Transverse colon (tissue), 4 donors: ENCODE measurements at places on chromosomes 11 and 22.

GRCh38 chr22:48250937-48251530, 1488.6 kb downstream of the TBC1D22A start:
- DNase-seq = no peak

GRCh38 chr11:6307876-6308275, 12.4 kb downstream of the CAVIN3 start:
- DNase-seq = no peak

DNA sequence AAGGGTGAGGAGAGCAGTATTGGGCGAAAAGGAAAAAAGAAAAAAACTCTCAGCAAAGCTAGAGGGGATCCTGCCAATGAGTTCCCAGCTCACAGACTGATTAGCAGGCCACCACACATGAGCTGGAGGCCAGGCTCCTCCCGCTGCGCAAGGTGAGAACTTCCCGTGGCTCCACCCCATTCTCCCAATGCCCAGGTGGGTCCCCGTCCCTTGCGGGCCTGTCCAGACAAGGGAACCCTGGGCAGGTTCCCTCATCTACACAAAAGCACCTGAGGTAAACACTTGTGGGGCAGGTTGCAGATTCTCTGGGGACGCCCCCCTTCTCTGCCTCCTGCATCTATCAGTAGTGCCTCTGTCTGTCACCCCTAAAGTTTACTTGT, 46.5 kb downstream of the CDPF1 start:
- peak; percentile 56 for DNase-seq

GRCh38 chr22:46674367-46674781, 54.2 kb downstream of the GRAMD4 start:
- DNase-seq = peak; percentile 61

DNA sequence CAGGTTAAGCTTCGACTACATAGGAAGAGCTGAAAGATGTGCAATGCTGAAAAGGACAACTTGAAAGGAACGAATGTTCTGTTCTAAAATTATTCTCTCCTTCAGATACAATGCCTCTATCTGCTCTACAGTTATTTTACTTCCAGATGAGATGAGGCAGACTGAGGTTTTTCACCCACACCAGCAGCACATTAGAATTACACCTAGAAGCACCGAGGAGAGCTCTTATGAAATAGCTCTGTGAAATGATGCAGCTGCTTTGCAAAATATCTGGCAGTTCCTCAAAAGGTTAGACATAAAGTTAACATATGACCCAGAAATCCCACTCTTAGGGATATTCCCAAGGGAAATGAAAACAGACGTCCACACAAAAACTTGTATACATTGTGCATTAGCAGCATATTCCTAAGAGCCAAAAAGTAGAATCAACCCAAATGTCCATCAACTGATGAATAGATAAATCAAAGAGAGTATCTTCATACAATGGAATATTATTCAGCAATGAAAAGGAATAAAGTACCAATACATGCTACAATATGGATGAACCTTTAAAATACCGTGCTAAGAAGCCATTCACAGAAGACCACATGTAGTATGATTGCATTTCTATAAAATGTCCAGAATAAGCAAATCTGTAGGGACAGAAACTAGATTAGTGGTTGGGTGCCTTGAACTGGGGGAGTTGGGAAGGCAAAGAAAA, 34.5 kb downstream of the WT1 start:
- DNase-seq = no peak

- no peak for DNase-seq
These were observed 33.8 kb downstream of the BUD13 start for GRCh38 chr11:116738975-116739374.

- no peak for DNase-seq
These were observed 156.5 kb upstream of the SOX6 start for GRCh38 chr11:16512899-16513241.

DNA sequence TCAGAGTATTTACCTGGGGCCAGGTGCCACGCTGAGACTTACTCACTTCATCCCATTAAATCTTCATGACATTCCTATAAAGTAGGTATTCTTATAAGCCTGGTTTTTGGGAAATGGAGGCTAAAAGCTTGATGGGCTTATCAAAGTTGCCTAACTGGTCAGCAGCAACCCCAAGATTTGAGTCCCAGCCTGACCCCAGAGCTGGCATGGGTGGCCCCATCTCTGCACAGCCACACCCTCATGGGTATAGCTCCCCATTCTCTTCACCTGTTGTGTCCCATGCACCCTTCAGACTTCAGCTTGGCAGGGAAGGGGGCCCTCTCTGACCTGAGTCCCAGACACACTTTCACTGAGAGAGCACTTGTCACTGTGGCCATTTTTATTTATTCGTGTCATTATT, 37.4 kb upstream of the TP53I11 start:
- DNase-seq = no peak

GRCh38 chr11:47545298-47545697, 7.6 kb downstream of the CELF1 start:
- DNase-seq = no peak

GRCh38 chr11:134158023-134158422, 65.7 kb downstream of the NCAPD3 start:
- DNase-seq = no peak

GRCh38 chr11:120386774-120387371, 50.7 kb downstream of the ARHGEF12 start:
- no peak for DNase-seq

DNA sequence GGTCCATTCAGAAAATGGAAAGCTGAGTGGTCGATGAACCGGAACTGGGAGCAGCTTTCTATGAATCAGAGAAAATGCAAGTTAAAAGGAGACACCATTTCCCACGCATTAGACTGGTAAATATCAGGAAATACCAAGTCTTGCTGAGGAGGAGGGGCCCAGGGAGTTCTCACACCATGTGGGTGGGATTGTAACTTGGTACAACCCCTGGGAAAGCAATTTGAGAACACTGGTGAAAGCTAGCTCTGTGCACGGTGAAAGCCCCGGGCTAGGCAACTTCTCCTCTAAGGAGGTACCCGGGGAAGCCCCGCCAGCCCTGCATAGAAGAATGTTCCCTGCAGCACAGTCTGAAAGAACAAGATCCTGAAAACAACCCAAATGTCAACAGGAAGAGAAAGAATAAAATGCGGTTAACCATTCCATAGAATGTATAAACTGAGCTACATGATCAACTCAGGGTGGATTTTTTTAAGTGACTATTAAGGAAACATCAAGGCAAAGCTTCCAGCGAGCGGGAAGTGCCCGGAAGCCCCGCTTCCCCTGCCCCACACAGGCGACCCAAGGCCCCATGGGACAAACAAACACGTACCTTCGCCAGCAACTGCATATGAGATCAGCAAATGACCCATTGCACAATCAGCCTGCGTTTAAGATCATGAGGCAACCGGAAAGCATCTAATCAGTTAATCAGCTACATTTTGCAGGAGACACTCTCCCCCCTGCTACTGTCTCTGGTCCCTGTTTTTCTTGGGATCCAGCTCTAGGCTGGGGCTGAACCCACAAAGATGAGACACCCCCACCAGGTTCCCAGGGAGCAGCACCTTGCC, 11.3 kb downstream of the SHANK2 start:
- peak; percentile 23 for DNase-seq

DNA sequence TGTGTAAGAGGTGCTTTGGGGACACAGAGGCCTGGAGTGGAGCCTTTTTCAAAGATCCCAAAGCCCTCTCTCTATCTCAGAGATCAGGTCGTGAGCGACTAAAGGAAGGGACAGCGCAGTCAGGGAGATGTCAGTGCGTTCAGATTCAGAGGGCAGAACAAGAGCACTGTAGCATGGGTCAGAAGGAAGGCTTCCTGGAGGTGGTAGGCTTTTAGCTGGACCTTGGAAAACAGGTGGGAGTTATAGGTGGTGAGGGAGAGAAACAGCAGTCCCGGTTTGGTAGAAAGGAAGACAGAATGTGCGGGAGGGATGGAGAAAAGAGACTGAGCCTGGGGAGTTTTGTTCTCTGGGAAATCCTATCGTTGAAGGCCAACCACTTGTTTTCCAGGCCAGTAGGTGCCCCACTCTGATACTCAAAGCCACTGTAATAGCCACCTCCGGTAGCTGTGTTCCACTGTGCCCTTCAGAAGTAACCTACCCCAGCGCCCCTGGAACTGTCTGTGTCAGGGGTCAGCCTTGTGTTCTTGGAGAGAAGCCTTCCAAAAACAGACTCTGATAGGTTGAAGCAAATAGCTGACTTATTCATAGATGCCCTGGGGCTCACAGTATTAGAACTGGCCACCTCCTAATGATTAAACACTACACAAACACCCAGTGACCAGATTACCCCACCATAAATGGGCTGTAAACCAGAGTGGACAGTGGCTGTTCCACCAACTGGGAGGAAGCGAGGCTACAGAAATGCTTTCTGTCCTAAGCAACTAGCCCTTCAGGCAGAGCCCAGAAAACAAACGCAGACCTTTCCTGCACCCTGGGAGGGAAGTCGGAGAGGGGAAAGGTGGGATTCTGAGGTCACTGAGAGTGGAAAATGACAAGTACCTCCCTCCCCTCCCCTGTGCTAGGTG, 157.7 kb downstream of the DBX1 start:
- no peak for DNase-seq

- DNase-seq = peak; percentile 72
These were observed 25.2 kb upstream of the KCNJ11 start for GRCh38 chr11:17413414-17414316.

- DNase-seq = no peak
These were observed 9.9 kb downstream of the MAPK1 start for GRCh38 chr22:21857481-21857914.

DNA sequence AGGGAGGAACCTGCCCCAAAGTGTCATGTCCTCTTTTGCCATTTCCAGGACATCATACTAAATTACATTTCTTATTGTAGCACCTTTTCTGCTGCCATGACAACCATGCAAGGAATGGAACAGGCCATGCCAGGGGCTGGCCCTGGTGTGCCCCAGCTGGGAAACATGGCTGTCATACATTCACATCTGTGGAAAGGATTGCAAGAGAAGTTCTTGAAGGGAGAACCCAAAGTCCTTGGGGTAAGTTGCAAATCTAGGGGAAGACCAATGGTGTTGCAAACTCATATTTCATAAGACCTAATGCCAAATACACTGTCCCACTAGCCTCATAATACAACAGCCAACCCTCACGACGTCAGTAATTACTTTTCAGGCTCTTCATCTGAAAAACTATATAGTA, 11.7 kb downstream of the MS4A4A start:
- no peak for DNase-seq

DNA sequence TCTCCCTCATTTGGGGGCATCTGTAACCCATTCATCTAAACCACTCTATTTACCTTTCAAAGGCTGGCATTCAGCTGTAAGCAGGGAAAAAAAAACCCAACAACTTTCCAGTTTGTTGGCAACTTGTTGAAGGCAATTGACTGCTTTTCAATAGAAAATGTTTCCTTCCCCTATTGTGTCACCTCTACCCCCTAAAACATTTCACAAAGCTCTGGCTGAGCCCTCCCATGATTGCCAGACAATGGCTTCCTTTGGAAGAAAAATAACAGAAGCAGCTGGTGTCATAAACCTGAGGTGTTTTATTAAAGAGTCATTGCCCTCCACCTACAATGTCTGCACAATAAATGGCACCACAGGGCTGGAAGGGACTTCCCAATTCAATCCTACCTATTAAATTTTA, 22.1 kb upstream of the PSMA1 start:
- DNase-seq = no peak

GRCh38 chr11:110971140-110971539, 258.9 kb upstream of the ARHGAP20 start:
- DNase-seq = no peak

DNA sequence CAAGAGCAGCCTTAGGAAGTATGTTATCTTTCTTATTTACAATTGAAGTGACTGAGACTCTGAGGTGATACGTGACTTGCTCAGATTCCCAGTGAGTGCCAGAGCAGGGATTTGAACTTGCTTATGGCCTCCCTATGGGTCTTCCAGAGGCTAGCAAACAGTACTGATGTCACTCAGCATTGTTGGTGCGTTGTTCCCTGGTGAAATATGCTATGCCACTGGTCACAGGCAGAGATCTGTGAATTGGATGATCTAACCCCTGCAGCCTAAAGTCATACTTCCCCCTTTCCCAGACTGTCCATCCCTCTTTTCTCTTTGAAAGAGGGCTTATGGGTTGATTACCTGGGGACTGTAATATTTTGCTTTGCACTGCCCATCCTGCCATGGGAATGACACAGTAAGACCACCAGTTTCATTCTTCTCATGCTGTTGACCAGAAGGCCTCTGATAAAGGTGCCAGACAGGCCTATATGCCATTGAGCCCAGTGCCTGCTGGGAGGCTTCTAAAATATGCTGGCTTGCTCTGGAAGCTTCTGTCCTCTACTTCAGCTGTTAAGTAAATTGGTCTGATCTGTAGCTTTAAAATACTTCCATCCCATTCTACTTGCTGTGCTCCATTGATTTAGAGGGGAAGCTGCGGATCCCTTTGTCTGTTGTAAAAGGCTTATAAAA, 152.2 kb upstream of the E2F8 start:
- no peak for DNase-seq

DNA sequence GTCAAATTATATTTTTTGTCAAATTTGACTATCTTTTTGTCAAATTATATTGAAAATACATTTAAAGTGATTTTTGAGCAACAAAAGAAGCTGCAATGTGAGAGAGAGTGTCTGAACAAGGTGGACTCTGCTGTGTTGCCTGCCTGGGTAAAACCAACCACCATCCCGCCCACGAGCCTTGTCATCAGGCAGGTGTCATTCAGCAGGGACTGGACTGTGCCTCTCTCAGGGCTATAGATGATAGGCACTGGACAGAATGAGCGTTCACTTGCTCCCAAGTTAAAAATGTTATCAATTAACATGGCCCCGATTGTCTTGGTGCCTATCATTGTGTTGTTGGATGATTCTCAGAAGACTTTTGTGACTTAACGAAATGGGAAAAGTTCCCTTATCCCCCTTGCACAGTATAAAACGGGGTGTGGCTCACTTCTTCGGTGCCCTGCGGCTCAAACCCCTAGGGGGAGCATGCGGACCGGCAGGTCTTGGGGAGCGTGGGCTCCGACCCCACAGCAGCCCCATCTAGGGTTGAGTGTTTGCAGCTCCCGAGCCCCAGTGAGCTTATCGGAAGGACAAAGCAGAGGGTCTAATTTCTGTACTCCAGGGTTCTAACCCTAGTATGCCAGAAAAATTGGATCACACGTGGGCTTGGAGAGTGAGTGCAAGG, 1.7 kb downstream of the APOL5 start:
- no peak for DNase-seq

DNA sequence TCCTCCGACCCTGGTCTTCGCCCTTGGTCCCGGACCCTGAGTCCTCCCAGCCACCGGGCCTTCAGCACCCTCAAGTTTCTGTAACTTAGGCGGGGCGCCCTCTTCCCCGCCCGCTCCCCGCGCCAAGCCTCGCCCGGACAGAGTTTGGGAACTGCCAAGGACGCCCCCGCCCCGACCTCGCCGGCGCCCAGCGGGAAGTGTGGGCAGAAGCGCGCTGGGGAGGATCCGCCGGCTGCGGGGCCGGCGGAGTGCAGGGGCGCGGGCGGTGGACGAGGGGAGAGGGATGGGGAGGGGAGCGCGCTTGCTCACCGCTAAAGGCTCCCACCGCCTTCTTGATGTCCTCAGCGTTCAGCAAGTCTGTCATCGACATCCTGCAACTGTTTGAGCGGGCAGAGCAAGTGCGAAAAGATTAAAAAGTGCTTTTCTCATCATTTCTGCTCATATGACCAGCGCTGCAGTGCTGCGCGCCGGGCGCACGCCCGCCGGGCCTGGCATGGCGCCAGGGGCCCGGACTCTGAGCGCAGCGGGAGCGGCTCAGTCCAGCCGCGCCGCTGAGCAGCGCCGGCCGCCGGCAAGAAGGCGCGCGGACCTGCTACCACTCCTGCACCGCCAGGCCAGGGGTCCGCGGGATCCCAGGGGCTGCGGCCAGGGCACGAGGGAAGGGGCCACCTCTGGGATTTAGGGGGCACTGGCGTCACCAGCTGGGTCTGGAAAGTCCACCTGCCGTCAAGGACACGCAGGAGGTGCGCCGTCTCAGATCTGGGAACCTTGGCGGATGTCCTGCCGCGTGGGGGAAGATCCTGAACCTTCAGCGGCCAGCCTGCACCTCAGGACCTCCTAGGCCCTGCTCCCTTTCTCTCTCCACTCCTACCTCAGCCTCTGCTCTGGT, at the start of gene PVALB:
TSS of gene PVALB (minus strand) at position 400 of the 889 bp plus-strand sequence. CDS start at position 370, 30 bp downstream.
- DNase-seq = no peak
